Common myeloid progenitor, CD34-positive (primary cell): ENCODE measurements at places on chromosomes 13 and 19.

DNA sequence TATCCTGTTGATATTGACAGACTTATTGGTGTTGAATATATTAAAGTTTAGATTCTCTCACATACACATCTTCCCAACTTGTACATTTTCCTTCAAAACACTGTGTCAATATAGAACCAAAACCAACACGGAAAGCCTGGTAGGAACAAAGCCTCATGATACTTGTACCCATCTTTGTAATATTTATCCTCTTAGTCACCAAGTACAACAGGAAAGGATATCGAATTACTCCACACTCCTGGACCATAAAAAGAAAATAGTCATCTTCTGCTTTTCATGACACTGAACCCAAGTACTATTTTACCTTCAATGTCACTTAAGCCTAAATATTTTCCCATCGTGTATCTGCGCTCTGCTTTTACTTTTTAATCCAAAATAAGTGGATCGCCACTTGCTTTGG, 702.9 kb upstream of the PCDH9 start:
- no peak for DNase-seq

GRCh38 chr19:43820098-43820883, 6.8 kb upstream of the ZNF283 start:
- DNase-seq = peak; percentile 86

DNA sequence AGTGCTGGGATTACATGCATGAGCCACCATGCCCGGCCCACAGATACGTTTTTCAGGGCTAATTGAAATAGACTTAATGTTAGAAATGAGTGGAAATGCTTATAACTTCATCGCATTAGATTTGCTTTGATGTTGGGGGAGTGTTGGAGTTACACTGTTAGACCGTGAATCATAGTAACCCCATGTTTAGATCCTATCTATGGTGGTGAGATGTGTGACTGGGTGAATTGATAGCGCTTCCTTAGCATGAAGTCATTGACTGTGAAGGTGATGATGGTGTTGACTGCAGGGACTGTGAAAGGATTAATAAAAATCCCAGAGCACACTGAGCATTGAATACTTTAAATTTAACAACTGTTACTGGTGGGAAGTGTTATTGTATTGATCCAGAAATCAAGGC, 1.7 kb downstream of the ZNF264 start:
- no peak for DNase-seq

DNA sequence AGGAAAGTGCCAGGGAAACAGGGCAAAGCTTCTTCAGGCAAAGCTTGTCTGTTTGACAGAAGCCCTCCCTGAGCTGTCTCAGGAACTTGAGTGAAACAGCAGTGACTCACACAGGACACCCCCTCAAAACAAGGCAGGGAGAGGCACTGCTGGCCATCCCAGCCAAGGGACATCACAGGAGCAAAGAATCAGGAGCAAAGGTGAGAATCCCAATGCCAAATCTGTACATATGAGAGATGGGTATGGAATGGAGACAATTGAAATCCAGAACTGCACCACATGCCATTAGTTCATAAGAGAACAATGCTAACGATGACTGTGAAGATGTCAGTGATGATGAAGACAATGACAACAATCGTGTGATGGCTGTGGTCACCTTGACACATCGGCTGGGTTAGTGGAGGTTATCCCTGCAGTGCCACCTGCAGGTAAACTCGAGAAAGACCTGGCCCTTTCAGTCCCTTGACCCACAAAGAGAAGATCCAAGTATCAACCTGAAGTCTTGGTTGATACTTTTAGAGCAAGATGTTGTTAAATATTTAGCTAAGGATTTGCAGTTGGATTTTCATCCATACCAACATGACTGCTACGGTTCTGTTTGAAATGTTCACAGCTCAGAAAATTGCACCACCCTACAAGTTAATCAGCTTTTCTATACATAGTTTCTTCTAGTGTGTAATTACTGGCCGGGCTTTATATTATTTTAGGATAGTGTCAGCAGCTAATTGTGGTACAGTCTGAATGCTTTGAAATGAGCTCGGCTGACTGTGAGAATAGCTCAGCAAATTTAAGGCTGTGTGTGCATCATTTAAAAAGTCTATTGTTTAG, 42.0 kb upstream of the IPO5 start:
- DNase-seq = no peak

DNA sequence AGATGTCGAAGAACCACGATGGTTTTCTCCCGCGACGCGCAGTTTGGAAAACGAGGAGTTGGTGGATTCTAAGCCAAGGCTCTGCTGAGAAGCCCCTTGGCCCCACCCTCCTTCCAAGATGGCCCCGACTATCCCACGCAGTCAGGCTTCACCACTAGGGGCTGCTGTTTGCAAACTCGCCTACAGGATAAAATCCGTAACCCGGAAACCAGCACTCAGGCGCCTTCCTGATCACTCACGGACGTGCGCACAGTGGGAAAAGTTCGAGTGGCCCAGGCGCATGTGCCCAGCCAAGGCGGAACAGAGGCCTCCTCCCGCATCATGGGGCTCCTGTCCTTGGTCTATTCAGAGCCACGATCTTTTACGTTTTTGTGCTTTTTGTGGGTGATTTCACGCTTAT, 19.2 kb upstream of the UQCR11 start:
- DNase-seq = peak; percentile 84
